HCEC 1CT (cell line): ENCODE measurements at places on chromosomes 1 and 21.

DNA sequence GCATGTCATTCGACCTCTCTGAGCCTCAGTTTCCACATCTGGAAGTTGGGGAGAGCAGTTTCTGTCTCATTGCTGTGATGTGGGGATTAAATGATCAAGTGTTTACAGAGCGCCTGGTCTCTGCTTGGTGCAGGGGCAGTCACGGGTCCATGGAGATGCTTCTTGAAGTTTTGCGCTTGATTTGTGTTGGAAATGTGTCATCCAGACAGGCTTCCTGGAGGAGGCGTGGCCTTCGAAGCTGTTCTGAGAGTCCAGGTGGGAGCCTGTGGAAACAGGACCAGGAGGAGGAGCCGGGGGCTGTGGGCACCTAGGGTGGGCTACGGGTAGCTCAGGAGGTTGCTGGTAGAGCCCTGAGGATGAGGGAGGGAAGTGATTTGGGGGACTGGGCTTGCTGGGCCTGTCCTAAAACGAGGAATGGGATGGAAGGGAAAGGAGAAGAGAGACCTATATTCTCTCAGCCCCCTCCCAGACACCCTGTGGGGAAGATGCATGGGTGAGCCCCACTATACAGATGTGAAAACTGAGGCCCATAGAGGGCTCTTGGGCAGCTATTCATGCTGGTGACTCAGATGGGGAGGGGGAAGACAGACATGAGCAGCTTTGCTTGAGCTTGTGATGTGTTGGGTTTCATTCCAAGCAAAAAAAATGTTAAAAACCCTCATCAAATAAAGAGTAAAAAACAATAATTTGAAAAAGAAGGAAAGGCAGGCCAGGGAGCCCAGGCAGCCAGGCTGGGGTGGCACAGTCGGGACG lies 107.2 kb upstream of the WNT4 start:
- no peak for DNase-seq

GRCh38 chr1:248805876-248806275 lies 19.8 kb downstream of the SH3BP5L start:
- DNase-seq: no peak

- DNase-seq: no peak
Observed at GRCh38 chr1:184088037-184088436, 36.5 kb downstream of the TSEN15 start.

GRCh38 chr1:116324411-116324810 lies 48.6 kb upstream of the ATP1A1 start:
- DNase-seq: no peak

DNA sequence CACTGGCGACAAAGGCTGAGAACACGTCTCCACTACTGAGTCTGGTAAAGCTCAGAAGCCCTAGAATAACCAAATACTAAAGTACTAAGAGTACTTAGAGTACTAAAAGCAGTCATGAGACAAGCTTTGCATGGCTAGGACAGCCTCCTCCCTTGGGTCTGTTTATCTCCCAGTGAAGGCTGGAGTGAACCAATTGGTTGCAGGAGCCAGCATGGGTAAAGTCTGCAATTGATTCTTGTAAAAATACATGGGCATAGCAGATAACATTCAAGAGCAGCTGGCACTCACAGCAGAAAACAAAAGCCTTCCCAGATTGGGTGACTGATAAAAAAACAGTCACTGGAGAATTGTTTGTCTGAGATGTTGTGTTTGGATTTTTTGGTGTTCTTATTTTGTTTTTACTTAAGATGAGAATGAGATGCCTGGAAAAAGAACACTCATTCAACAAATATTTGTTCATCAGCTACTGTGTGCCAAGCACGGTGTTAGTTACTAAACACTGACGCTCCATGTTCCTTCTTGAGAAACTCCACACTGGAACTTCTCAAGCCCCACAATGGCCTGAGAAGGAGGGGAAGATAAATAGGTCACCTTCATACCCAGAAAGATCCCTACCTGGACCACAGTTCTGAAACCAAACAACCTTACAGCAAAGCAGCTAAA lies 3.7 kb downstream of the IRF6 start:
- DNase-seq: no peak

GRCh38 chr1:1216770-1217620 lies 3.0 kb upstream of the TNFRSF4 start:
- no peak for DNase-seq

- no peak for DNase-seq
Observed at GRCh38 chr1:179883040-179883744, 1.1 kb downstream of the TOR1AIP1 start.

- no peak for DNase-seq
Observed at GRCh38 chr1:77342745-77343144, 60.9 kb downstream of the AK5 start.

DNA sequence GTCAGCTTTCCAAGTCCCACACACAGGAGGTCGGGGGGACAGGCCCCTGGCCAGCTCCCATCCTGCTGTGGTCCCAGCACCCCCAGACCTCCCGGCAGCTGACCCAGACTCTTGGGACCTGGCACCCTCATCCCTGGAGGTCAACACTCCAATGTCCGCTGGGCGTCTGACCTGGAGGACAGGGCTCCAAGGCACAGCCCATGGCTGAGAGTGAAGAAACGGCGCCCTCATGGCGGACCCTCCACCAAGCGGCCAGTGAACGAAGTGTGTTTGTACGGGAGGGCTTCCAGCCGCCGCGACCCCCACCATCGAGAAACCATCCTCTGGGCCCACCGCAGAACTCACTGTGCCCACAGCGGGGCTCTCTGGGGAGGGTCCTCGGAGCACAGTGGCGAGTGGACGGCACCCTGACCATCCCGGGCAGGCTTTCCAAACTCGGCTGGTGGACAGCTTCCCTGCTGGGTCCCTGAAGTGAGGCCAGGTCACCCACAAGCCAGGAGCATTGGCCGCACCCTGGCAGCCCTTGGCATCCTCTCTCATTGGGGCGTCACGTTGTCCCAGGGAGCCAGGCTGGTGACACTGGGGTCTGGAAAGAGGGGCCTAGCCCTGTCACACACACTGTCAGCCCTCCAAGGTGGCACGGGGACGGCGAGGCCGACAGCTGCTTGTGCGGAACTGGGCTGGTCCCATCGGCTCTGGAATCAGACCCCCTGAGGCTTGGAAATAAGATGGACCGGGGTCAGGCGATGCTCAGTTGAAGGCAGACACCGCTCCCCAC lies 47.8 kb upstream of the COL6A2 start:
- no peak for DNase-seq

DNA sequence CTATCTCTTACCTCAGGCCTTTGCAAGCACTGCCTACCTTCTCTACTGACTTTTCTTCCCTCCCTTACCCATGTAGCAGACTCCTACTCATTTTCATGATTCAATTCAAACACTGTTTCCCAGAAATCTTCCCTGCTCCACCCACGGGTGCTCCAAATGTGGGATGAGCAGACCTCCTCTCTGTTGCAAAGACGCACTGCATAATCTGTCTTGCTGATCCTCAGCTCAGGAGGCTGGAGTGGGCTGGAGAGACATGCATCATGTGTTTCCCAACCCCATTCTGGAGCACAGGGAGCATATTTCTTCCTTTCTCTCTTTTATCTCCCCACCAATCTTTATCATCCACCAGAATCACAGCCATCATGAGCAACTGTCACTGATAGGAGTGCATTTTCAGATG lies 459.9 kb upstream of the NFIA start:
- DNase-seq: no peak

DNA sequence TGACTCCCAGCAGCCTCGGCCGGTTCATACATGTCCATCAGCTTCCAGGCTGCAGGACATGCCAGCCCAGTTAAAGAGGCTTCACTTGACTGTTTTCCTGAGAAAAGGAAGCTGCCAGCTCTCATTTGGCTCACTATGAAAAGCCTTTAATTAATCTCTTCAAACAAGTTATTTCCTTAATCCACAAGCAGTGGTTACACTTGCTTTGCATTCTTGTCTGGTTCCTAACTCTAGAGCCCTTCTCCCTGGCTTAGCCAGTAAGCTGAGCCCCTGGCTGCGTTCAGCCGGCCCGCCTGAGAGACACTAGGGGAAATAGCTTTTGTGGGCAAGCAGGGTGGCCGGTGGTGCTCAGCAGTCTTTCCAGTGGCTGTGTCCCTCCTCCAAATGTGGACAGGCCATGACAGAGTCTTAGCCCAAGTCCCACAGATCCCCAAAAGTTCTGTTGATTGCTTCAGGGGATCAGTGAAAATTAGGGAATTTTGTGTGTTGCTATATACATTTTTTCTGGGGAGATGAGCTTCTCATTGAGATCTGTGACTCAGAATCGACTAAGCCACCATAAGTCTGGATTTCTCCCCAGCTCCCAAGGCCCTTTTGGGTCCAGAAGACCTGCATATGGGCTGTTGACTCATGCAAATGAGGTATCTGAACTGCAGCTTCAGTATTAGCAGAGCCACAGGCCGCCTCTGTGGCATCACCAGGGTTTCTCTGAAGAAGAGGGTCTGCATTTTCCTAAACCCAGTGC lies 10.1 kb downstream of the ATF3 start:
- DNase-seq: peak; percentile 35

GRCh38 chr1:29639156-29639736 lies 402.9 kb downstream of the PTPRU start:
- DNase-seq: no peak

GRCh38 chr21:28822123-28822399 lies 170.6 kb downstream of the LTN1 start:
- no peak for DNase-seq

GRCh38 chr1:156233426-156234127 lies 8.4 kb upstream of the BGLAP start:
- peak; percentile 73 for DNase-seq

- DNase-seq: no peak
Observed at GRCh38 chr1:221778125-221778524, 36.2 kb upstream of the DUSP10 start.

DNA sequence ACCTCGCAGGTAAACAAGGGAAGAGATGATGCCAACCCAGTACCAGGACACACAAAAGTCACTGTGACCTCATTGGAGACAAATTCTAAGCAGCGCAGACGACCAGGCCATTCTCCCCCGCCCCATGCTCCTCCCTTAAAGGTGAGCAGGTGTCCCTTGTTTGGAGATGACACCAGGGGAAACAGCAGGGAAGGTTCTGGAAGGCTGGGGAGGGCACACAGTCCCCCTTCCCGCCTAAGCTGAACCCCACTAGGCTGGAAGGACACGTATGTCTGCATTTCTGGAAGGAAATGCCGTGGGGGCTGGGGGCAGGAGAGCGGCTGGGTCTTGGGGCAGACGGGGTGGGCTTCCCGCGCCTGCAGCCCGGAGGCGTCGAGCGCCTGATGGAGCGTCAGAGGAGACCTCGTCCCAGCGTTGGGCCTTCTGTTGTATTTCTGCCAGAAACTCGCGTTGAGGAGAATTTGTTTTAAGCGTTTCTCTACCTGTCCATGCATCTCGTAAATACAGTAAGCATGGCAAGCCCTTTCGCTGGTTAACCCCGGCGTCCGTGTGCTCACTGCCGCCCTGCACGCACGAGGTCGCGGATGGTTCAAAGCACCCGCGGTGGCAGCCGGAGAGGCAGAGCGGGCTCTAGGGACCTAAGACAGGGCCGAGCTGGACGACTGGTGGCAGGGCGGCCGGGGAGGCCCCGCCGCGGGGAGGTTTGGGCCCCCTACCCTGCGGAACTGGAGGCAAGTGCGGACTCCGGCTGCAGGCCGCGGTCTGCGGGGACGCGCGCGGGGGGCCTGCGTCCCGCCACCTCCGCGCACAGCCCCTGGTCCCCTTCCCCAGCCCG lies 1.2 kb upstream of the LHX4 start:
- no peak for DNase-seq

GRCh38 chr1:96845464-96845863 lies 123.9 kb downstream of the PTBP2 start:
- DNase-seq: no peak

DNA sequence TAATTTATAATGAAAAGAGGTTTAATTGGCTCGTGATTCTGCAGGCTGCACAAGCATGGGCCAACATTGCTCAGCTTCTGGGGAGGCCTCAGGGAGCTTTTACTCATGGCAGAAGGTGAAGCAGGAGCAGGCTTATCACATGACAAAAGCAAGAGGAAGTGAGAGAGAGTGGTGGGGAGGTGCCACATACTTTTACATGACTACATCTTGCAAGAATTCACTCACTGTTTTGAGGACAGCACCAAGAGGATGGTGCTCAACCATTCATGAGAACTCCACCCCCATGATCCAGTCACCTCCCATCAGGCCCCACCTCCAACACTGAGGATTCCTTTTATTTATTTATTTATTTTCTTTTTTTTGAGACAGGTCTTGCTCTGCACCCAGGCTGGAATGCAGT lies 5.5 kb upstream of the PLEKHM2 start:
- peak; percentile 90 for DNase-seq

DNA sequence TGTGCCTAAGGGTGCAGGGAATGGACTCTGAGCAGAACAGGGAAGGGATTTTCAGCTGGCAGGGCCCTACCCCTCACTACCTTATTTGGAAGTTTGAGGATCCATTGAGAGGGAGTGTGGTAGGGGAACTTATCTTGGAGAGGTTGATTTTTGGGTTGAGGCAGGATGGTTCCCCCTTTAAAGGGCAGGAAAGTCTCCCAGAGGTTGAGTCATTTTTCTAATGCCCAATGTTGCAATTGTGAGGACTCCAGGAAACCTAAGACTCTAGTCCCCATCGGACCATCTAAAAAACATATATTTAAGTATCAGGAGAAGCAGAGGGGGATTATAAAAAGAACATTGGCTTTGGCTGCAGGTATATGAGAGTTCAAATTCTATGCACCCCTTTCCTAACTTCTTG lies 47.3 kb downstream of the SAMD13 start:
- DNase-seq: no peak

DNA sequence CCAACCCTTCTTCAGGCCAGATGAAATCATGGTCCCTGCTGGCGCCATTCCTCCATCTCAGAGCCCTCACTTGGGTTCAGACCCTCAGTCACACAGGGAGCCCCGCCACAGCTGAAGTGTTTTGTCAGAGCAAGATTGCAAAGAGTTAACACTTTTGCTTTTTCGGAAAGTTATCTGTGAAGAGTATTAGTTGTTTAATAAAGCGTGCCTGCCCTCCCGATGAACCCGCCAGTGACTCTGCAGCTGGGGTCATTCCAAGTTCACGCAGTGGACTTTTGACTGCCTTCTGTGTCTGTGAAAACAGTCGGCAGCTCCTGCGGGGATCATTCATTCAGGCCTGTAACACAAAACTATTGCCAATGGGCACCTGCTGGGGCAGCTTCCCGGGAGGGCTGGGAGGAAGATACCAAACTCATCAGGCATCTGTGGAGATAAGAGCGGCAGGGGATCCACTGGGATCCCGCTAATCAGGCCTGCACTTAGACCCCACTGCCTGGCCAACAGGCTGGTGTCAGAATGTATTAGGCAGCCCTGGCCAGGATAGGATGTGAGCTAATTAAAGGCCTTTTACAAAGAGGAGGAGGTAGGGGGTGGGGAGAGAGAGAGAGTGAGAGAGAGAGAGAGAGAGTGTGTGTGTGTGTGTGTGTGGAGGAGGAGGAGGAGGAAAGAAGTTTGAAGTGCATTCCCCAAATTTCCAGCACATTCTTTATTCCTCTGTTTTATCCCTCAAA lies 184.5 kb downstream of the DHRS3 start:
- DNase-seq: no peak

GRCh38 chr1:2018217-2019171 lies 651 bp upstream of the GABRD start:
- DNase-seq: no peak
